NCI-H82 (cell line): ENCODE measurements at places on chromosomes 1 and 21.

GRCh38 chr1:64122588-64122987, 80.8 kb upstream of the UBE2U start:
- DNase-seq = no peak

GRCh38 chr1:30005972-30006619, 717.3 kb downstream of the MATN1 start:
- no peak for DNase-seq

GRCh38 chr1:119294199-119294598, 74.4 kb upstream of the HAO2 start:
- DNase-seq = peak; percentile 49

DNA sequence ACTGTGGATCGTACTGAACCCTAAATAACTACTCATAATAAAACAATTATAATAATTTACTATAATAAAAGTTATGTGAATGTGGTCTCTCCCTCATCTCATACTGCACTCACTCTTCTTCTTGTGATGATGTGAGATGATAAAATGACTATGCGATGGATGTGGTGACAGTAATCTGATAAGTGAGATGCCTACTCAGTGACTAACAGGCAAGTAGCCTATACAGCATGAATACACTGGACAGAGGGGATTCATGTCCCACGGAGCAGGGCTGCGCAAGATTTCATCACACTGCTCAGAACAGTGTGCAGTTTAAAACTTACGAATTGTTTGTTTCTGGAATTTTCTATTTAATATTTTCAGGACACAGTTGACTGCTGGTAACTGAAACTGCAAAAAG, 304.0 kb downstream of the DUSP10 start:
- DNase-seq = no peak

- DNase-seq = no peak
These were observed 2.2 kb downstream of the CELSR2 start for GRCh38 chr1:109251277-109252166.

GRCh38 chr1:165828103-165828668, 772 bp downstream of the UCK2 start:
- DNase-seq = peak; percentile 74
